Right atrium auricular region (tissue), 2 donors: ENCODE measurements at places on chromosomes 11 and 22.

- H3K27me3 ChIP-seq: no peaks in the 10 kb centered on the region
- DNase-seq: no peak
- H3K4me3 ChIP-seq: no peak overlapping the region
- no peaks in the 10 kb centered on the region for H3K36me3 ChIP-seq
These were observed 2.2 kb downstream of the OR51E1 start for GRCh38 chr11:4645974-4646373.

DNA sequence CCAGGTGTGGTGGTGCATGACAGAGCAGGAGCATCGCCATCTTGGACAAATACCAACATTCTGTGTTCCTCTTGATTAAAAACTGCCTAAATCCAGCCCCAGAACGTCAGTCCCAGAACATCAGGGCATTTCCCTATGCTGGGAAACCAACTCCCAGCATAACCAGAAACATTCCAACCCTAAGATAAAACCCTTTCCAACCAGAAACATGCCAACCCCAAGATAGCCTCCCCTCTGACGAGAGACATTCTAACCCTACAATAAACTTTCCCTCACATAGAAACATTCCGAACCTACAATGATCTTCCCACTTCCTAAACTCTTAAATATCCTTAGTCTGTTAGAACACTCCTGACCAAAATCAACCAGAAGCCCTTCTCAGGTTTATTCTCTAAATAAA, 11.6 kb downstream of the PLAAT4 start:
- DNase-seq: peak; percentile 32
- H3K4me3 ChIP-seq: no peak overlapping the region
- no peaks in the 10 kb centered on the region for H3K36me3 ChIP-seq
- H3K27ac ChIP-seq: no peak overlapping the region
- H3K27me3 ChIP-seq: no peaks in the 10 kb centered on the region

DNA sequence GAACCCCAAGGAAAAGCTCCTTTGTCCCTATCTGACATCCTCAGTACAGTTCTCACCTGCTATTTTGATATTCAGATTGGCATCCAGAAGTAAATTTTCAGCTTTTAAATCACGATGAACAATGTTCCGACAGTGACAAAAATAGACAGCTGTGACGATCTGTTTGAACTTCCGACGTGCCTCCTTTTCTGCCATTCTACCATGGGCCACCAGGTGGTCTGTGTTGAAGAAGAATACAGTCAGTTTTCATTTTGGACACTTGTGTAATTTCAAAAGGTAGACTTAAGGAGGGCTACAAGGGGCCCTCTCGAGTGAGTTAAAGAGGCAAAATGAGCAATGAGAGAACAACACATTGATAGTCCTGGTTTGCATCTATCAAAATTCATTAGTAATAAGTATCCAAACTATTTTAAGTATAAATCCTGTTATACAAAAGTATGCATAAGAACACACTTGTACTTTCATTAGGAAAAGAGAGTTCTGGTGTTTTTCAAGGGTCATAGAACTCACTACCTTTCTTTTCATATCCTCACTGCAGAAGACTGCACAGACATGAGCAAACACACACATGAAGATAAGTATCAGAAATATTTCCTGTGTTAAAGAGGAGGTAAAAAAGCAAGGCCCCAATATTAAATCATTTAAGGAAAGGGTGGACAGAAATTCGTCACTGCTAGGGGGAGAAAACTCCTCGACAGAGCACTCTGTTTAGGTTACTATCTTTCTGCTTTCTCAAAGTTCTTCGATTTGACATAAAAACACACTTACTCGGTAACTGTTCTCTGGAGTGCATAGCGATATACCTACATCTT, 89.9 kb upstream of the APOA1 start:
- peaks cover 6% of the 10 kb centered on the region for H3K36me3 ChIP-seq
- H3K4me3 ChIP-seq: no peak overlapping the region
- no peaks in the 10 kb centered on the region for H3K27me3 ChIP-seq
- DNase-seq: no peak
- H3K27ac ChIP-seq: no peak overlapping the region

- DNase-seq: peak; percentile 78
- H3K27me3 ChIP-seq: no peaks in the 10 kb centered on the region
- no peaks in the 10 kb centered on the region for H3K4me1 ChIP-seq
- no peak overlapping the region for H3K4me3 ChIP-seq
These were observed 12.4 kb upstream of the KLHL35 start for GRCh38 chr11:75445315-75445953.

DNA sequence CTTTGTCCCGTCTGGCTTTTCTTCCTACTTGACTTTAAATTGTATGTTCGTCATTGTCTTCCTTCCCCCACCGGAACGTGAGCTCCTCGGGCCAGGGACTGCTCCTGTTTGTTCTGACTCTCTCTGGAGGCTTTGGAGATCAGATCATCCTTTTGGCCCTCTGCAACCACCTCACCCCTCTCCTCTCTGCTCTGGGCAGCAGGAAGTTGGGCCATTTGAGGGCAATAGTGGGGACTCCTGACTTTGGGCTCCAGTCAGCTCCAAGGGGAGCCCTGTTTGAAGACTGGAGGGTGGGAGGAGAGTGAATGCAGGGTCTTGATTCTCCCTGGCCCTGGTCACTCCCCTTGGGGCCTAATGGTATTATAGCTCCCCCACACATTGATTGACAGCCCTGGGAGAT, 186.3 kb upstream of the B3GAT1 start:
- H3K4me1 ChIP-seq: no peaks in the 10 kb centered on the region
- no peaks in the 10 kb centered on the region for H3K27me3 ChIP-seq
- DNase-seq: peak; percentile 46
- H3K4me3 ChIP-seq: no peak overlapping the region
- H3K27ac ChIP-seq: no peak overlapping the region

- H3K4me3 ChIP-seq: no peak overlapping the region
- H3K36me3 ChIP-seq: no peaks in the 10 kb centered on the region
- H3K27me3 ChIP-seq: no peaks in the 10 kb centered on the region
- H3K4me1 ChIP-seq: no peaks in the 10 kb centered on the region
- peak; percentile 87 for DNase-seq
These were observed 114.5 kb downstream of the MAML2 start for GRCh38 chr11:96228473-96228891.

DNA sequence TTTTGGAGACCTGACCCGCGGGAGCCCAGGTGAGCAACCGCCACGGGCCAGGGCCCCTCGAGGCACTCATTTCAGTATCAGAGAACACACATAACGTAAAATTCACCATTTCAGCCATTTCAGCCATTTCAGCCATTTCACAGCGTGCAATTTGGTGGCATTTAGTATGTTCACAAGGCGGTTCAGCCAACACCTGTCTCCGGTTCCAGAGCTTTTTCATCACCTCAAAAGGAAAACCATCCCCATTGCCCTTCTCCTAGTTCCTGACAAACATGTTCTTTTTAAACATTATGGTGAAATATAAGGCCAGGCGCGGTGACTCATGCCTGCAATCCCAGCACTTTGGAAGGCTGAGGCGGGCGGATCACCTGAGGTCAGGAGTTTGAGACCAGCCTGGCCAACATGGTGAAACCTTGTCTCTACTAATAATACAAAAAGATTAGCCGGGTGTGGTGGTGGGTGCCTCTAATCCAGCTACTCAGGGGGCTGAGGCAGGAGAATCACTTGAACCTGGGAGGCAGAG, 119.3 kb downstream of the KCNQ1 start:
- peaks cover 14% of the 10 kb centered on the region for H3K4me1 ChIP-seq
- H3K27me3 ChIP-seq: no peaks in the 10 kb centered on the region
- DNase-seq: no peak
- H3K36me3 ChIP-seq: no peaks in the 10 kb centered on the region

DNA sequence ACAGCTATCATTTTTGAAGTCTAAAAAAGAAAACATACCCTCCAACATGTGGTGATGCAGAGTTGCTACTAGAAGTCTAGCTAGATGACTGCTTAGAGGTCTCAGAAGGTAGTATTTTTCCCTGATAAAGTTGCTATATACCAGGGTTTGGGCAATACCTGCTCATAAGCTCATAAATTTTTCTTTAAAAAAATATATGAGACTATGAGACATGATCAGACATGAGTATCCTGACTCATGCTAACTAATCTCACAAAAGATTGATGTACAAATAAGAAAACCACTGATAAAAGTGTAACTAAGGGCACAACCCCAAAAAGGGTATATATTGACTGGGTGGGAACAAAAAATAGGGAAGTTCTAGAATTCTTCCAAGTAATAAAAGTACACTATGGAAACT, 740.9 kb downstream of the METTL15 start:
- H3K27ac ChIP-seq: no peak overlapping the region
- no peak overlapping the region for H3K4me3 ChIP-seq
- H3K27me3 ChIP-seq: no peaks in the 10 kb centered on the region
- H3K4me1 ChIP-seq: no peaks in the 10 kb centered on the region
- no peak for DNase-seq

- H3K4me3 ChIP-seq: no peak overlapping the region
- no peaks in the 10 kb centered on the region for H3K4me1 ChIP-seq
- DNase-seq: no peak
- no peaks in the 10 kb centered on the region for H3K36me3 ChIP-seq
- no peaks in the 10 kb centered on the region for H3K27me3 ChIP-seq
These were observed 64.2 kb downstream of the EFCAB6 start for GRCh38 chr22:43747877-43748276.

DNA sequence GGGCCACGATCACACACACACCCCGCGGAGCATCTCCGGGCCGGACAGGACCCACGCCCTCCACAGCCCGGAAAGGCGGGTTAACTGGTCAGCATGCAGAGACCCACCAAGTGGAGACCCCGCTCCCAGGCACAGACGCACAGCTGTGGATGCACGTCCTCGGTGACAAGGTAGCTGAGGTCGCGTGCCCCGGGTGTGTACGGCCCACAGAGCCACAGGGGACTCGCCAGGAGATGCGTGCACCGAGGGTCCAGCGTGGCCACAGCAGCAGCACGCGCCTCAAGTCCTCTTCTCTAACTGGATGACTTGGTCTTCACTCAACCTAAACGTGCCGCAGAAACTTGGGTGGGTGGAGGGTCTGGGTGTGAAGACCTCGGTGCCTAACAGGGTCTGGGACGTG, 5.5 kb downstream of the H19 start:
- no peak overlapping the region for H3K27ac ChIP-seq
- no peaks in the 10 kb centered on the region for H3K36me3 ChIP-seq
- no peaks in the 10 kb centered on the region for H3K27me3 ChIP-seq
- H3K4me3 ChIP-seq: no peak overlapping the region
- DNase-seq: peak; percentile 44
- no peaks in the 10 kb centered on the region for H3K4me1 ChIP-seq
